ENCODE measurements at places on chromosomes 1 and 21.

- DNase-seq: no peak
Measured at GRCh38 chr1:198723127-198723526, 84.3 kb downstream of the PTPRC start.

GRCh38 chr1:59816318-59816878, 1.6 kb downstream of the HOOK1 start:
- DNase-seq: no peak

- no peak for DNase-seq
Measured at GRCh38 chr1:9078752-9079500, 9.5 kb upstream of the SLC2A5 start.

- peak; percentile 87 for DNase-seq
Measured at GRCh38 chr1:224513787-224514209, 79.2 kb upstream of the WDR26 start.

GRCh38 chr1:200317236-200317635, 92.6 kb downstream of the ZNF281 start:
- DNase-seq: no peak

DNA sequence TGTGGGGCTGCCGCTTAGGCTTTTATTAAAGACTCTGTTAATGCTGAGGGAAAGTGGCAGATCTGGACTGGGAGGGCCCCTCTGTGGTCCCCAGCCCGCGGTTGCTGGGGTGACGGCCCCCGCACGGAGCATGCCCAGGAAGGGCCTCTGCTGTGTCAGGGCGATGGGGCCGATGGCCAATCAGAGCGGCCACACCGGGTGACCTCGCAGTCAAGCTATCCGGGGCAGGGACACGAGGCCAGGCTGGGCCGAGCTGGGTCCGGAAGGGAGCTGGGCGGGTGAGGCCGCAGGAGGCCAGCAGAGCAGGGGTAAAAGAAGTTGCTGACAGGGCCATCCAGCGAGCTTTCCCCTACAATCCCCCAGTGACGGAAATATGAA, 145.1 kb downstream of the CASZ1 start:
- DNase-seq: no peak

- no peak for DNase-seq
Measured at GRCh38 chr1:5658340-5659316, 333.6 kb downstream of the NPHP4 start.

GRCh38 chr1:230909974-230910754, 41.8 kb upstream of the C1orf198 start:
- DNase-seq: no peak

- no peak for DNase-seq
Measured at GRCh38 chr1:203444171-203444576, 31.4 kb upstream of the PRELP start.

- peak; percentile 42 for DNase-seq
Measured at GRCh38 chr1:155989242-155990004, 11.1 kb upstream of the ARHGEF2 start.

DNA sequence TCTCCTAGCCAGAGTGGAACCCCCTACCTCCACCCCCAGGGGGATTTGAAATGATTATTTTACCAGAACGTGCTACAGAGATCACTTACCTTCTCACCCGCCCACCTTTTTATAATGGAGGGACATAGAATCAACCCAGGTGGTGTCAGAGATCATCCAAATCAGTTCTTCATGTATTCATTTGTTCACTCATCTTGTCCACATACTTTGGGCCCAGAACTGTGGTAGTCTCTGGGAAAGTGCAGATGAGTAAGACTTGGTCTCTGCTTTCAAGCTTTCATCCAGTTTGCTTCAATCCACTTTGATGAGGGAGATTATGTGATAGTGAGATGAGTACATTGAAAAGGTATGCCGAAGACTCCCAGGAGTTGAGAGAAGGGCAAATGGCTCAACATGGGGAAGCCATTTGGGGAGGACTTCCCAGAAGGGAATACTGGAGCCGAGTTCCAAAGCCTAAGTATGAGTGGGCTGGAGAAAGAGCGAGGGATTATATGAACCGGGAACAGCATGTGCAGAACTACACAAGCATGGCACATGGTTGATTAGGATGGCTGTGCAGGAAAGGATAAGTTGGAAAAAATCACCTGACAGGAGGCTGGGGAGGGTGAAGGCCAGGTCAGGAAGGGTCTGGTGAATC, 1.9 kb downstream of the FGGY start:
- DNase-seq: no peak

DNA sequence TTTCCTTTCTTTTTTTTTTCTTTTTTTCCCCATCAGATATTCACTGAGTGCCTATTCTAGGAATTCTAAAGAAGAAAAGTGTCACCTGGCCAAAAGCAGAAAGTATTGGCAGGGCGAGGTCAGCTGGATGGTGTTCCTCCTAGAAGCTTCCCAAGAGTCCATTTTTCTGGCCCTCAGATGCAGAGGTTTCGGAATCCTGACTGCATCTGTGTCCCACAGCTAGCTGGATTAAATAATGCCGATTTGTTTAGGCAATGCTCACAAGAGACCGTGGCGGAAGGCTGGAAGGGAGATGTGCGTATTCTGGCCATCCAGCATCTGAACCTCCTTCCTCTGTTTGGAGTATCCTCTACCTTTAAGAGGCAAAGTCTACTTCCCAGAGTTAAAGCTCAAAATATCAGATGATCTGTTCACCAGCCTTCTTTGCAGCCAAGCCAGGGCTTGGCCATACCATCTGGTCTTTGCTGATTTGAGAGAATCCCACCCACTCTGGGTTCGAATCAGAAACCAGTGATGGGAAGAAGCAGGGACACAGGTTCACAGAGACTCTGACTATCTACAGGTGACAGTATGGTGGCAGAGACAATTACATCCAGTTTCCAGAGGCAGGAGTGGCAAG, 5.4 kb upstream of the TENT5C start:
- no peak for DNase-seq

DNA sequence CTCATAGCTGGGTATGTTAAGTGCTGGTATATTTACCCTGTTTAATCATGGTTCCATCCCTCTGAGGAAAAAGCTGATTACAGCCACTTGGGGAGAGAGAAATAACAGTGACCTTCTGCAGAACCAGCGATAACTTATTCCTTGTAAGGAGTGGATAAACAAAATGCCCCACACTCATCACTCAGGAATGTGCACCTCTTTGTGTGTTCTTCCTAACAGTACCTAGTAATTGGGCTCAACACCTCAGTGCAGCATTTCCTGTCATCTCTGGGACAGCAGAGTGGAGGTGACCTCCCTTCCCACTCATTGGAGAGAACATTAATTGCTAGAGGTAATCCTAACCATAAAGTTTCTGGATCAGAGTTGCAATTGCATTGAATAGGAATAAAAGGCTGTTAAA, 112.5 kb upstream of the F3 start:
- no peak for DNase-seq

- no peak for DNase-seq
Measured at GRCh38 chr21:33121715-33122475, 52.0 kb downstream of the OLIG1 start.

- no peak for DNase-seq
Measured at GRCh38 chr21:14751602-14752344, 205.7 kb upstream of the SAMSN1 start.

DNA sequence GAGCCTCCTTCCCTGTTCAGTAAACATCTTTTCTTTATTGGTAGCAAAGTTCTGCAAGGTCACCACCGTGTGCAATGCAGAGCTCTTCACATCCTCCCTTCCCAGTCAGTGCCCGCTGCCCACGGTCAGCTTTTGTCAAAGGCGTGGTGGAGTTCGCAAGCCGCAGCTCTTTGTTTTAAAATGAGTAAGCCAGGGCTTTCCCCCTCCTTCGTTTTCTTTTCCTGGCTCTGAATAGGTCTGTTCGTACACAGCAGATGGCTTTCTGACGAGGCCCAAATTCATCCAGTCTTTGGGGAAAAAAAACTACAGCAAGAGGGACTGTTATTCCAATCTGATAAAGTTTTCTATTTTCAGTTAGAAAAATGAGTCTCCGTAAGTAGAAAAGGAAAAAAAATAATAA, 153.2 kb downstream of the LRIG2 start:
- no peak for DNase-seq

- DNase-seq: no peak
Measured at GRCh38 chr1:203771901-203772301, 6.9 kb downstream of the LAX1 start.

GRCh38 chr1:112264553-112264952, 131.5 kb upstream of the CTTNBP2NL start:
- peak; percentile 3 for DNase-seq

GRCh38 chr1:35201631-35202030, 8.7 kb upstream of the SFPQ start:
- DNase-seq: no peak

GRCh38 chr21:44958471-44959191, 18.8 kb downstream of the SLX9 start:
- DNase-seq: no peak

DNA sequence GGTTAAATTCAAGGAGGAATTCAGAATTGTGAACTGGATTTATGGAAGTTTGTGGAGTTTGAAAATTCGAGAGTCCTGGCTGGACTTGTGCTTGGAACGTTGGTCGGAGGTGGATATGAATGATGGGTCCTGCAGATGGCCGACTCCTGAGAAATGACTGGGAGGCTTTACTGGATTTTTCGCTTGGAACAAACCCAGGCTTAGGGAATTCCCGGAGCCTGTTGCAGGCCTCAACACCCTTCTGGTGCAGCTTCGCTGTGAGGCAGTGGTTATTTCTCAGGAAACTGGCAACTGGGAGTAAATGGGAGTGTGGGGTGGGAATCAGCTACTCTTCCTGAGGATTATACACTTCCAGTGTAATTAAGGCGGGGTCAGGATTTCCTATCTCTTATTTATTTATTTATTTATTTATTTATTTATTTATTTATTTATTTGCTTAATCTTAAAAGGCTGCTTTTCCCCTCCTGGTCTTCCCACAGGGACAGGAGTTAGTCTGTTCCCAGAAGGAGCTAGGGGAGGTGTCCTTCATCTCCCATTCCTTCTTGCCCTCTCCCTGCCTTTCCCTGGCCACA, 21.1 kb downstream of the MAPKAPK2 start:
- no peak for DNase-seq

GRCh38 chr21:43287111-43287760, 118.4 kb downstream of the CRYAA start:
- DNase-seq: peak; percentile 82

- no peak for DNase-seq
Measured at GRCh38 chr1:240772131-240772530, 160.2 kb upstream of the GREM2 start.

DNA sequence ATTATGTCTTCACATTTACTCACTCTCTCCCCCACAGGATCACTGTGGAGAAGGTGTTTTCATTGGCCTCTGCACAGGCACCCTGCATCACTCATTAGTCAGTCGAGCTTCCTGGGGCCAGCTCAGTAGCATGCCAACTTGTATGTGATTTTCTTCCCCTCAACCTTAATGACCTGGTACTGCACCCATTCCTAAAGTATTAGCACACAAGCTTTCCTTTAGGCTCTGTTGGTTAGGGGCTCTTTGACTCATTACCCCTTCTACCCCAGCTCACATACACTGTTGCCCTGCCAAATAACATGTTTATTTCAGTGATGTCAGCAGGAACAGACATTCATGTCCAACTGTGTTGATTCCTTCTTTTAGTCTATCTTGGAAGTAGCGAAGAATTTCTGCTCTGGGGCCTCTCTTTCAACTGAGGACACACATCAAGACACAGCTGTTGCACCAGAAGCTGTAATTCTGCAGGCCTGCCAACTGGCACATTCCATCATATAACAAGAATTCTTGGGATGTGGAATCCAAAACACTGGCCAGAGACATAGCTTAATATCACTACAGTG, 603.5 kb upstream of the ADAMTS5 start:
- no peak for DNase-seq

- no peak for DNase-seq
Measured at GRCh38 chr1:78071696-78072095, 25.9 kb downstream of the GIPC2 start.

GRCh38 chr1:14190508-14190907, 408.0 kb upstream of the KAZN start:
- DNase-seq: no peak

GRCh38 chr1:163785868-163786405, 464.2 kb downstream of the NUF2 start:
- no peak for DNase-seq

DNA sequence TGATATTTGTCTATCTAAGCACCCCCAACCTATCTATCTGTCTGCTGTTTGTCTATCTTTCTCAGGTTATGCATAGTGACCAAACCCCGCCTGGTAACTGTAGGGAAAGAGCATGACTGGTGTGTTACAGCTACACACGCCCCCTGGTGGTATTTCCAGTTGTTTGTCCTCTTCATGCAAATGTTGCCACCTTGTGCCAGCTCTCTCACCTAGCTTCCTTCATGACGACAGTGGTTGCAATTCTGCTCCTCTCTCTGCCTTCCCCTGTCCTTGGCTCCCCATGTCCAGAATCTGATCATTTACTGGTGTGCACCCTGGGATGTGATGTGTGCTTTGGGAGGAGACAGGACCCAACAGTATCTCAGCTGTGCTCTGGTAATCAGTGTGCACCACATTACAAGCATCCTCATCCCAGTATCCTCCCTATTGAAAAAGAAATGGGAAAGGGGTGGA, 8.1 kb upstream of the INKA2 start:
- DNase-seq: peak; percentile 26

- no peak for DNase-seq
Measured at GRCh38 chr1:212294983-212295382, 9.8 kb downstream of the PPP2R5A start.

GRCh38 chr21:46618738-46619379, 14.0 kb upstream of the S100B start:
- no peak for DNase-seq

GRCh38 chr1:112772781-112773180, 57.6 kb upstream of the PPM1J start:
- DNase-seq: no peak

DNA sequence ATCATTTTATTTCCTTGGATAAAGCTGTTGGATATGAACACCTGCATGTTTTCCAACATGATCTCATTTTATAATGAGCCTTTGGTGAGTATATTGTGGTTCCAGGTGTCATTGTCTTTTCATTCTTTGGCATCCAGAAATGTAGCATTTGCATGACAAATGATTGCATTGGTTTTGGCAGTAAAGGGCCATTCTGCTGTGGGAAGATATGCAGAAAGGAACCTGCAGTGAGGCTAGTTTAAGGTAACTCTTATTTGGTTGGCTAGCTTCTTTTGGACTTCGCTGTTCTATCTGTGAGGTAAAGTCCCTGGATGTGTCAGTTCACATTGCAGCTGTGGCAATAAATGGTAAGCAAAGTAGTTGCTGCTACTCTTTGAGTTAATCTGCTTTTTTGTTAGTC, 343.0 kb downstream of the AMY1C start:
- no peak for DNase-seq

Measured in NCI-H1092 (cell line).